ENCODE measurements at places on chromosomes 11 and 22. TPM values are rescaled to one million over a fixed set of nuclear protein-coding genes. Genes with fewer than 3 reads are reported as not detected.

The PIH1D2 gene
- total RNA-seq: 2.0 TPM

DNA sequence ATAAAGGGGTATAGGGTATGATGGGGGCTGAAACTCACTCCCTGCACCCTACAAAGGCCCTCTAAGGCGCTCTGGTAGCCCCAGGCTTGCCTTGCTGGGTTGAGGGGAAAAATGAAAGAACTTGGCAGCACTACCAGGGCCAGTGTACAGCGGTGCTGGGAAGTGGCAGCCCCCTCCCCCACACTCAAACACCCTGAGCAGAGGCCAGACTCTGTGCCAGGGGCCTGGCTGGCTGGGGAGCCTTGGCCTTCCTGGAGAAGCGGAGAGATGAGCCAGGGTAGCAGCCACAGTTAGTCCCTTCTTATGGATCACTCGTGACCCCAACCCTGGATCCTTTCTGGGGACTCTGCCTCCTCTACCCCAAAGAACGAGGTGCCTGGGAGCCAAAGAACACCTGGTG, 2.7 kb downstream of the TMEM134 start:
- DNase-seq: no peak

The RIMBP3B gene
- 0.29 TPM for total RNA-seq

The KLHDC7B gene
- not detected for total RNA-seq

DNA sequence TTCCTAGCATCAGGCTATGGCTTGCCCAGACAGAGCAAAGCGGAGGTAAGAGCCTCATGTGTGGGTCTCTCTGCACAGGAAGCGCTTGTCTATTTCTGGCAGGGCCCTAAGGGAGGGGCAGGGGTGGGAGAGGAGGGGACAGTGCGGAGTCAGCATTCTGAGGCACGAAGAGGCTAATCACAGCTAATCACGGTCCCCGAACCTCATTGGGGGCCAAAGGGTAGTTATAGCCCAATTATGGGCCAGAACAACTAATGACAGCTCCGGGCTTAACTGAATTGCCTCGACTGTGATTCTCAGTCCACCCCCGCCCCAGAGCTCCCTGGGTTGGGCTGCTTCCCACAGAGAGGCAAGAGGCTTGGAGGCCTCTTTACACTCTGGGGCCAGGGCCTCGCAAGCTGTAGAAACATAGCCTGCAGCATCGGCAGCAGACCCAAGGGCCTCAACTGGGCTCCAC, 72.7 kb upstream of the PRDM11 start:
- no peak for DNase-seq

The PARVG gene
- 0.12 TPM for total RNA-seq

DNA sequence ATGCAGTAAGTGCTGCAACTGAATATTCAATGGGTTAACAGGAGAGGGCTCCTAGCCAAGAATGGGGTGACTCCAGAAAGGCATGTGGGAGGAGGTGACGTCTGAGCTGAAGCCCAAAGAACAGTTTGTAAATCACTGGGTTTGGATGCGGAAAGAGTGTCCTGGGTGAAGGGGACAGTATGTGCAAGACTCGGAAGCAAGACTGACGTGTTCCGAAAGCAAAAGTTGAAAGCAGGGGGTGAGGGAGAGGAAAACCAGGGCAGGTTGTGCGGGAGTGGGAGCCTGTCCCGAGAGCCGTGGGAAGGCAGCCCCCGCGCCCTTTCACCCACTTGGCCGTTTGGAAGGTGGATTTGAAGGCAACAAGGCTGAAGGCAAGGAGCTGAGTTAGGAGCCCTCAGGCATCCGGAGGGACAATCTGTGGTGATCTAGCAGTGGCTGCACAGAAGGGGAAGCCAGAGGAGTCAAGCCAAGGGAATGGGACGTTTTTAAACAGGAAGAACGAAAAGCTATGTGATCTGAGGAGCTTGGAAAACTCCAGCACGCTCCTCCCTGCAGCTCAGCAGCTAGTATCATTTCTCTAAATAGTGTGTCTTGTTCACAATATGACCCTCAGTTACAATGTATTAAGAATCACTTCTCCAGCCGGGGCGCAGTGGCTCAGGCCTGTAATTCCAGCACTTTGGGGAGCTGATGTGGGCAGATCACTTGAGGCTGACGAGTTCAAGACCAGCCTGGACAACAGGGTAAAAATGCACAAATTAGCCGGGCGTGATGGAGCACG, 7.7 kb downstream of the SLC25A18 start:
- DNase-seq: peak; percentile 59

- DNase-seq: no peak
Measured at GRCh38 chr11:77598195-77598594, 8.4 kb downstream of the AQP11 start.

DNA sequence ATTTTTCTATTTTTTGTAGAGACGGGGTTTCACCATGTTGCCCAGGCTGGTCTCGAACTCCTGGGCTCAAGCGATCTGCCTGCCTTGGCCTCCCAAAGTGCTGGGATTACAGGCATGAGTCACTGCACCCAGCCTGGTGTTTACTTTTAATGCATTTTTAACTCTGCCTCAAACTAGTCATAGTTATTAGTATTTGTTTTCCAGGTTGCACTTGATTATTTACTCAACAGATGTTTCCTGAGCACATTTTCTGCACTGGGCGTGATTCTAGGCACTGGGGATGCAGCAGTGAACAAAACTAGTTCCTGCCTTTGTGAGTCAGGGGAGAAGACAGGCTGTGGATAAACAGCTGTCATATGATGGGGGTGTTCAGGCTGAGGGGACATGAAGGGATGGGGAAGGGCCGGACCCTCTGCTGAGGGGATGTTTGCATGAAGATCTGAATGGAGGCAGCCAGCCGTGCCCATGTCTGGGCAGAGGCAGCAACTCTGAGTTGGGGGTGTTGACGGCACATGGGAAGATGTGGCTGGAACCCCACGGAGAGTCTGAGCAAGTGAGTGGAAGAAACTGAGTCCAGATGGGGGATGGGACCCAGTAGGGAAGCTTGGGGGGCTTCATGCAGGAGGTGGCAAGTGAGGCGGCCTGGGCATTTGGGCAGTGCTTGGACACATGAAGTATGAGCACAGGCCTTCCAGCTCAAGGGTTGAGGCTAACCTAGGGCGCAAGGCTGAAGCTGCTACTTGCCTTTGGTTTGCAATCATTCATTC, 34.4 kb downstream of the MPPED1 start:
- no peak for DNase-seq

GRCh38 chr22:38957046-38957770, at the start of gene APOBEC3A:
Gene APOBEC3A (plus strand): TSS chr22:38957609. CDS start chr22:38957692, 83 bp downstream.
- no peak for DNase-seq

GRCh38 chr22:45942787-45943493, 34.0 kb downstream of the WNT7B start:
- no peak for DNase-seq

DNA sequence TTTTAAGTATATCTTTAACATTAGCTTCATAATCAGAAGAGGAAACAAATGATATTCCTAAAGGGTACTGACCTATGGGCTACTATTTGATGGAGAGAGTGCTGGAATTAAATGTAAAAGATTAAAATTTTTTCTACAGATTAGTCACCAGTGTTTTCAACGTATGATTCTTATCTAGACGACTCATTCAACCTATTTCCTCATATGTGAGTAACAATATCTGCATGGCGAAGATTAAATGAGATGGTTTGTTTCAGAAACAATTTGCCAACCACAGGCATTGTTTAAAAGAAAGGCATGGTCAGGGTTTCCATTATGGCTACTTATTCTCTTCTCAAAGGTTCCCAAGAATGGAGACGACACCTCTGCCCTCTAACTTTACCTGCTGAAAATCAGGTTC, 20.4 kb downstream of the OR56B4 start:
- no peak for DNase-seq

The SLC22A9 gene
- total RNA-seq: not detected

DNA sequence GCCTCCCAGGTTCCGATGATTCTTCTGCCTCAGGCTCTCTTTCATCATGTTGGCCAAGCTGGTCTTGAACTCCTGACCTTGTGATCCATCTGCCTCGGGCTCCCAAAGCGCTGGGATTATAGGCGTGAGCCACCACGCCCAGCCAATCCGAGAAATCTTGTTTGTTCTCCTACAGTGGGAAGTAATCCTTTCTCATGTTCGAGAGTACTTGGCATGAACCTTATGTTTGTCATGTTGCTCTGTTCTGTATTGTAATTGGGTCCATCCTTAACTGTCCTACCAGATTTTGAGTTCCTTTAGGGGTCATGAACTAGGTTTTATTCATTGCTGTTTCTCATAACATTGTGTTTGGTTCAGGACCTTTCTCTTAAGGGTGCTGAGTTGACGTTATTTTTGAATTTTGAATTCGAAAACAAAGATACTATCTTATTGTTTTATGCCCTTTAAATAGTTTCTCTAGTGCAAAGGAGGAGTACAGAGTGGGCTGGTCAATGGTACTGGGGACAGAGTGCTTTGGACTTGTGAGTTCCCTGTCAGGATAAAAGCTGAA, 113.4 kb upstream of the RRM1 start:
- no peak for DNase-seq

DNA sequence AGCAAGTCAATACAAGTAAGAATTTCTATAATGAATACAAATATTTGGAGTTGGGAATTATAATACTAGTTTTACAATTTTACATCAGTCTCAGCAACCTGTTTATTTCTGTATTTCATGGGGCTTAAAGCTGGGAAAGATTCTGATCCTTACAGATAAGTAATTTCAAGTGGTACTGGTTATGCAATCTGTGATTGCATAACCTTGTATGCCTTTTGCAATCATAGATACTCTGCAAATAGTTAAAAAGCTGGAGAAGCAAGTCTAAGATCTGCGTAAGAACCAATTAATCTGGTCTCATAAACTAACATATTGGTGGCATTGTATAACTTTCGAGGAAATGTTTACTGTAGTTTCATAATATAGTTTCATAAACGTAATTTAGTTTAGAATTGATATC, 198.3 kb upstream of the PGR start:
- DNase-seq: no peak

DNA sequence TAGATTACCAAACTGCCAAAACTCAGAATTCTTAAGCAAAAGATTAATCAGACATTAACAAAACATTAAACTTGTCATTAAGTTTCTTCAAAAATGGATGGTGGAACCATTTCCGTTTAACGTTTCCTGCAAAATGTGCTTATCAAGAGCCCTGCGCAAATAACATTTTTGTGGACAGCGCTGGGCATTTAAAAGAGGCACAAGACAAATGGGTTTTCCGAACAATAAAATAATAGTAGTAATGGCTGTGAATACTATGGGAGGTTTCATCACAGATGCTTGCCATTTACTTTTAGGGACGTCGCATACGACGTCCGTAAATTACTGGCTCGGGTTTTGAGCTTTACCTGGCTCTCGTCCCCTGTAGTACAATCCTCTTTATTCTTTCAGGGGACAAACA, 1.1 kb downstream of the NPAT start:
- no peak for DNase-seq

- DNase-seq: peak; percentile 97
Measured at GRCh38 chr11:16613512-16614381, 124.7 kb upstream of the C11orf58 start.

The OR8D1 gene
- total RNA-seq: not detected

- DNase-seq: no peak
Measured at GRCh38 chr11:113496026-113496651, 20.9 kb upstream of the DRD2 start.

- peak; percentile 79 for DNase-seq
Measured at GRCh38 chr11:84430661-84431060, 1144.5 kb upstream of the CCDC90B start.

DNA sequence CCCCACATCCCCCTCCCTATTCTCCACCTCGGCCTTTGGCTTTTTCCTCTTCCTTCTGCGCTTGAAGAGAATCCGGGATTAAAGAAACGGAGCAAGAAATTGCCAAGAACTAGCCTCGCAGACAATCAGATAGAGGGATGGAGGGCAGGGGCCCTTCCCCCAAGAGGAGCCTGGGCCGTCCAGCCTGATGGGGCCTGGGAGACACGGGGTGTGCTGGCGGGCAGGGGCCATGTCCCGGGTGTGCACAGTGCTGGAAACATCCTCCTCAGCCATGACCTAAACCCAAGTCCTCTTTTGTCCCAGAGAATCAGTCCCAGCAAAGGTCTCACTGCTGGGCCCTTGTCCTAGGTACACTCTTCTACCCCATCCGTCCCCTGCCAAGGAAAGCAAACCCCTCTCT, 47.7 kb upstream of the LMO1 start:
- DNase-seq: no peak
